ENCODE measurements at places on chromosomes 4 and X.

GRCh38 chr4:18533262-18533775, 511.8 kb upstream of the LCORL start:
- DNase-seq: no peak

GRCh38 chrX:13742397-13743176, 8.0 kb downstream of the OFD1 start:
- no peak for DNase-seq

- DNase-seq: no peak
These were observed 137.4 kb upstream of the ARSJ start for GRCh38 chr4:114116861-114117260.

DNA sequence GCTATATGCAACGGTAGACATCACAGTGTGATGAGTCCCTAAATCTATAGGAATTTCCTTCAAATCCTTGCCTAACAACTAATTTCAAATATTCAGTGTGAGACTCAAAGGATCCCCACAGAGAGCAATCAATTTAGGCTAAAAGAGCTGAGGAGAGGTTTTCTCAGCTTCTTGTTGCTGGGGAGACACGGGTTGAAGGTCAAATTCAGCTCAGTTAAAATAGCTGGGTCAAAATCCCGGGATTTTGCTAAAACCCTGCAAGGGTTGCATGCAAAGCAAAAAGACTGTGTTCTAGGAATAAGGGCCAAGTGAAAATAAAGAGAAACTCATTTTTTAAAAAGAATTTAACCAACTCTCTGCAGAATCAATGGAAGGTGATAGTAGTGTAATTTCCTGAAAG, 1073.4 kb downstream of the NLGN4X start:
- DNase-seq: no peak

DNA sequence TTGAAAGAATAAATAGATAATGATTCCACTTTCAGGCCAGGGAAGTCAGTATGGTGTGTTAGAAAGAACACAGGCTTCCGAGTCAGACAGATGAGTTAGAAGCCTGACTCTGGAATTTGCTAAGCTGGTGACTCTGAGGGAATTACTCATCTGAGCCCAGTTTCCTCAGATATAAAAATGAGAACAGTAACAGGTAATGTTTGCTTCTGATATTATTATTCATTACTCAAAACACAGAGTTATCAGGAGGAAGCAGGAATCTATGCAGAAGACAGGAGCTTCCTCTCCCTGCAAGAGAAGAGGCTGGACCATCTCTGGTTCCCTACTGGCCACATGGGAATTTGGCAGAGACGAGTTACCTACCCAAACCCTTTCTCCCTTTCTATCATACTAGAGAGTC, 163.1 kb downstream of the EVC2 start:
- no peak for DNase-seq

DNA sequence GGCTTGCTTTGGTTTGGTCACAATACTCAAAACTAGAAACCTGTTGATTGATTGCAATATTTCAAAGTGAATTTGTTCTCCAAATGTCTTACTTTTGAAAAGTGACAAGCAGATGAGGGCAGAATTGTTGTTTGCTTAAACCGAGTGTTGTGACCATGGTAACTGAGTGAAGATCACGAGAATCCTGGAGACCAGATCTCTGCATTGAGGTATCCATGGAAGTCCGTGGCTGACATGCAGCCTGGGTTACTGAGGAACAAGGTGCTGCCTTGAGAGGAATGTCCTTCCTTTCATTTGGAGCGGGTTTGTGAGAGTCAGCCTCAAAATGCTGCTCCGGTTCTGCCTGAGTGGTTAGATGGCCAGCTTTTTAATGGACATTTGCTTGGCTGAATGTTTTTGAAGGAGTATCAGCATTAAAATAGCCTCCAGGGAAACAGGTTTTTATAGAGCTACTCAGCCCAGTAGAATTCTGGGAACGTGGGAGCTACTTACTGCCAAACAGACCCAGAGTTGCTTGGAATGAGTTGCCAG, 31.3 kb downstream of the NYX start:
- DNase-seq: no peak

GRCh38 chrX:48864210-48864609, 28.8 kb upstream of the PCSK1N start:
- no peak for DNase-seq

DNA sequence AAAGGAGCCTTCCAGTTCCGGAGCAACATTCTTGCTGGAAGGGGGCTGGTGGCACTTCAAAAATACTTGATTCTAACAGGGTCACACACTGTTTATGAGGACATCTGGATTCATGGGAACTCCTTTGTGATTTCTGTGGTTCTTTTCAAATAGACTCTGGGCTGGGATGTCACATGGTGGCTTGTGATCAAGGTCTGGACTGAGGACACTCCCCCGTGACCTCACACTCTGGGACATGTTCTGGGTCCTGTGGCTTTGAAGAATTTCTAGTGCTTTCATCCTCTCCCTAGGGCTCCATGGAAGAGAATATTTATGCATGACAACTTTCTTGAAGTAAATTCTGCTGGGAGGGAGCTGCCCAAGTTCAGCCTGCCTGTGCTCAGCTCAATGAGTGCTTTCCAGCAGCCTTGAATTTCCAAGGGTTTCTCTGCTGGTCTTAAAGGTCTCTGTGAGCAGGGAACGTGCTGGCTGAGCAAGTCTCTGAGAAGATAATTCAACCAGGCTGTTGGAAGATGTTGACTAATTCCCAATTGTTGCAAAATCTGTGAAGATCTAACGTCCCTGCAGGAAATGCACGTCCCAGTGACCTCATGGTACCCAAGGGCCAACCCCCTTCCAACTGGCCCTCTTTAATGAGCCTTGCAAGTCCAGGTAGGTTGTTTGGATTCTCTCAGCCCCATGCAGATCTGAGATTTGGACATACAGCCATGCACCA, 36.3 kb downstream of the GPR143 start:
- no peak for DNase-seq

DNA sequence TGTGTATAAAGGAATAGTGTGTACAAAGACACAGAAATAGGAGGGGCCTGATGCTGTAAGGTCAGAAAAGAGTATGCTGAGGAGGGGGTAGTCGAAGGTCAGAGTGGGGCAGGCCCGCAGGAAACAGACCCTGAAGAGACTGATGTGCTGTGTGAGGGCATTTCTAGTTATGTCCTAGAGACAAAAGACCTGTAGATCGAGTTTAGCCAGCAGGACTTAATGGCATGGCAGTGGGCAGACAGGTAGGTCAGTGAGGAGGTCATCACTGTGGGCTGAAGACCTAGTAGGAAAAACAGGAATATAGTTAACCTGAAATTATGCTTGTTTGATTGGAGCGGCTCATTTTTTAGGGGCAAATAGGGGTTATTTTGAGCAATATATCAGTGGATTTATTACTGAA, 57.1 kb downstream of the KIAA0232 start:
- DNase-seq: no peak

DNA sequence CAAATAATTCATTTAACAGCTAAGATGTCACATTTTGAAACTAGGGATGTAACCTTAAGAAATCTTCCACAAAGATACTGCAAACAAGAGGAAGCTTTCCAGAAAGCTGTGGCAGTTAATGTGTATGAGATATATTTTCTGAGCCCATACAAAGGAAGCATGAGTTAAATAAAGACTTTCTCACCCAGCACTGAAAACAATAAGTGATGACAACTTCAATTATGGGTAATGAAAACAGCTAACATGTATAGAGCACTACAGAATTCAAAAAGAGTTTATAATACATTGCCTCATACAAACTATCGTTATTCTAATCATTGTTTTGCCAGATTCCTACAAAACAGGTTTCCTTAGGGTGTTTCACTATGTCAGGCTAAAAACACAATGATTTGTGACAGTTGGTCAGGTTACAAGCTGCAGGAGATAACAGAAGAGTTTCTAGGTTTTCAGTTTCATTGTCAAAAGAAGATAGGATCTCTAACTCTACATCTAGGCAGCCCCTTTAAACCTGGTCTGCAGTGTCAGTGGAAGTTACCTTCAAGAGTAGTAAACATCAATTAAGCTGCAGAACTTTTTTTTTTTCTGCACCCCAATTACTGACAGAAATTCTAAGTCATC, 618.1 kb upstream of the ADGRL3 start:
- DNase-seq: no peak

DNA sequence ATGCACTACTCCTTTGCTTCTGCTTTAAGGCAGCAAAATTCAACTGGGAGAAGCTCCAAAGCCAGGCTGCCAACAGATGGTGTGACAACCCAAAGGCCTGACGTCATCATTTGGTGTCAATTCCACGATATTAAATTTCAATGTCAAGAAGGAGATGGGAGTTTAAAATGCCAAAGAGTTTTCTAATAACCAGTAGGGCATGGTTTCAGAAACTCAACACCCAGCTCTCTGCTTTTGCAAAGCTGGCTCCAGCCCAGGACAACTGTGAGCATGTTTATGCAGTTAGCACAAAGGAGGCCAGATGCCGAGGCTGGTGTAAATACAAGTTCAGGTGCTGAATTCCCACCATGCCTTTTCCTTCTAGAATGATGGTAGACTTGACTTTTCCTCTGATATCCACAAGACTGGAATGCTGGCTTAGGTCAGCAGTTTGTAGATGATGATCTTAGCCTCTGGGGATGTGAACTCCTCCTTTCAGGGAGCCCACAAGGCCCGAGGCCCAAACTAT, 67.3 kb downstream of the AFAP1 start:
- DNase-seq: no peak

DNA sequence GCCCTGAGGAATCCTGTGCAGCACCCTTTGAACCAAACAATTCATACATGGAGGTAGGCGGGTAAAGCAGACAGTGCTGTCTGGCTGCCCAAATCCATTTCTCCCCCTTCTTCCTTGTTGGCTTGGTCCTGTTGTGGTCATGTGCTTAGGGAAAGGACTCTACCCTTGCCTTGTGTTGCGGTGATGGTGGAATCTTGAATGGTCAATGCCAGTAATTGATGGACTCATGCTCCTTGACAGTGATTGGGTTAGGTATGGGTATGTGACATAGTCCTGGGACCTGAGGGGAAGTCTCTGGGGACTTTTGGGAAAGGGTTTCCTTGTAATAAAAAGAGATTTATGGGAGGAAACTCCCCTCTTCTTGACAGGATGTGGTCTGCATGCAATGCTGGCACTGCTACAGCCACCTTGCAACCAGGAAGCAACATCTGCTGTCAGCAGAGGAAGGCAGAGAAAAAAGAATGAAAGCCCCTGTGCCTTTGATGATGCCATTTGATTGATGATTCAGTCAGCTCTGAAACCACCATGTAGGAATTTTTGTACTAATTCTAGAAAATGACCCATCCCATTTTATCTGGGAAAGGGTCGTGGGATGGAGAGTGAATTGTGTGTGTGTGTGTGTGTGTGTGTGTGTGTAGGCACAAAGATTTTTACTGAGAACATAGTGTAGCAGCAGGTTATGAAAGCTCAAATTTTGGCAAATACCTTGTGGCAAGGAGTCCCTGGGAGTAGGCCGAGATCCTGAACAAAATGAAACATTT, 30.0 kb upstream of the HUWE1 start:
- DNase-seq: no peak

GRCh38 chrX:54452920-54453319, 12.7 kb downstream of the TSR2 start:
- DNase-seq: no peak

DNA sequence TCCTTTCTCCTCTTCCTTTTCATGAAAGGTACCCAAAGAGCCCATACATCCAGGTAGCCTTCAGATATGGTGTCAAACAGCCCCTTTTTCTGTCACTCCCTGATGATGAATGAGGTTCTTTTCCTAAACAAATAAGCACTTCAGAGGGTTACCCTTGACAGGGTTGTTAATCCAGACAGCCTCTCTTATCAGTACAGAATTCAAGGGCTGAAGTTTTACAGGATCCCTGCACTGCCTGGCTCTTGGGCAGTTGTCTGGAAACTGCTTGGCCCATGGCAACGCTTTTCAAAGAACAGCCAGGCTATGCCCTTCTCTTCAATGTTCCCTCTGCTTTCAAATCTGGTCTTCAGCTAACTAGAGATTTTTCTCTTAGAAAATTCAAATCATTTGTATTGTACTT, 352.6 kb upstream of the FAM241A start:
- no peak for DNase-seq

DNA sequence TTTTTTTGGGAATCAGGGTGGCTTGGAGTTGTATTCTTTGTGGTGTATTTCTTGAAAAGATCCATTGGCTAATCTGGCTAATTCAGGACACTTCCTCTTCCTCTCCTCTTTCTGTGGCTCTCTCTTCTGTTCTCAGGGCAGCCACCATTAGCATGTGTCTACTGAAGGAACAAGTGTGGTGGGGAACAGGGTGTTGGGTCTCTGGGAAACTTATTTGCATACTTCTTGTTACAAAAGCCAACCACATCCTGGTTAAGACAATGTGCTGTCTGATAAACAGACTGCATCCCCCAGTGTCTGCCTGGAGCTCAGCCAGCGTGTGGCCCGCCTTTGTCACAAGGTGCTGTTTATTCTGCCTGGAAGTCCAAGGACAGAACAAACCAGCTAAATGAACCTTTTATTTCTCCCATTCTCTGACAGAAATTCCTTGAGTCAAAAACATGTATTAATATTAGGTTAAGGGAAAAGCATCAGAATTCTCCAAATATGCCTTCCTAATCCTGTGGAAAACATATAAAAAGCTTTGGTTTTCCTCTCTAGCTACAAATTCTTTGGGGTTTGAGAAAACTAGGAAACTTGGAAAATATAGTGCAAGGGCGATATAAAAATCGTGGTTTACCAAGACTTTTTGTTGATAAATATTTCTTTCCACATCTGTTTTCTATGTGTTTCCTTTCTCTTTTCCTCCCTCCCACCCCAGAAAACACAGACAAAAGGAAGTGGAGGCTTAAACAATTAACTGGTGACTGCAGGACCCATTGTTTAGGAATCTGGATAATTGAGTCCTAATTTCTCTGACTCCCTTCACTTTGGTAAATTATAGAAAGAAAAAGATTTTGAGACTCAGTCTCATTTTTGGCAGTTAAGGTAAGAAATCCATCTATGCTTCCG, 203.6 kb downstream of the SPRY1 start:
- DNase-seq: no peak

GRCh38 chr4:130573742-130574141, 1477.8 kb downstream of the C4orf33 start:
- DNase-seq: no peak

GRCh38 chrX:113802837-113803236, 781.0 kb upstream of the HTR2C start:
- DNase-seq: no peak

DNA sequence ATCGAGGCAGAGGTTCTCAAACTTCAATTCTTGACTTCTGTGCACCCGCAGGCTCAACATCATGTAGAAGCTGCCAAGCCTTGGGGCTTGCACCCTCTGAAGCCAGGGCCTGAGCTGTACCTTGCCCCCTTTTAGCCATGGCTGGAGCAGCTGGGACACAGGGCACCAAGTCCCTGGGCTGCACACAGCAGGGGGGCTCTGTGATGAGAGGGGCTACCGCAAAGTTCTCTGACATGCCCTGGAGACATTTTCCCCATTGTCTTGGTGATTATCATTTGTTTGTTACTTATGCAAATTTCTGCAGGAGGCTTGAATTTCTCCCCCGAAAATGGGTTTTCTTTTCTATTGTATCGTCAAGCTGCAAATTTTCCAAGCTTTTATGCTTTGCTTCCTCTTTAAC, 4.9 kb upstream of the MAGEB17 start:
- DNase-seq: no peak

Data from HuH-7.5 (cell line).